ENCODE measurements at places on chromosomes 1 and 21.
A peak's percentile ranks its signal among the peaks of the same experiment; 100 is the strongest.

- no peak for DNase-seq
Observed at GRCh38 chr21:45965084-45965809, 16.3 kb upstream of the COL6A1 start.

DNA sequence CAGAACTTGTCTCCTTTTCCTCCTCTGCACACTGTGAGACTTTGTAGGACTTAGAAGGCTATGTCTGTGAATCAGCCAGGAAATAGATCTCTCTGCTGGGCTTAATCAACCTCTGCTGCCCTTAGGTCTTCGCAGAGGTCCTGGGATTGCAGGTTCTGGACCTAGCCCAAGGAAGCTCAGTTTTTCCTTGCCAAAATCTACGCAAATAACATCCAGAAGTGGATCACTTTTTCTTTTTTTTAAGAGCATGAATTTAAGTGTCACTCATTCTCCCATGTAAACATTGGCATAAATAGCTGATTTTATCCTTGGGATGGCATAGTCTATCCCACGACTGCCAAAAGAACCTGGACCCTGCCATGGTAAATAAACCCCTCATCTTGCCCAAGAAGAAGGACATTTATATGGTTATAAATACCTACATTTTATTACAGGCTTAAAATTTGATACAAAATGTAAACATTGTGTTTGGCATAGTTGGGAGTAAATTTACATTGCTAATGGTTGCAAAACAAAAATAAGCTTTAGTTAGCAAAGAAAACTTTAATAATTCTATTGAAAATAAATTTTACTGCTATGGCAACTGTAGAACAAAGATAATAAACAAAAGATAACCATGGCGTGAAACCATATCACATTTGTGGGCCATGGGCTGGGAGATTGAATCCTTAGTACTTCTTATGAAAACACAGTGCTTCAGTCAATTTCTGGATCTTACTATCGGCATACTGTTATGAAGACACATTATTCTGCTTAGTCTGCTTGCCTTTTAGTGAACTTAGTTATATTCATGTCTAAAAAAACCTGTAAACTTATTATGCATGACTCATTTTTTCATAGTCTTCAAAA, 24.5 kb upstream of the DISC1 start:
- no peak for DNase-seq

GRCh38 chr1:155974208-155975115, 3.9 kb downstream of the ARHGEF2 start:
- DNase-seq = no peak

DNA sequence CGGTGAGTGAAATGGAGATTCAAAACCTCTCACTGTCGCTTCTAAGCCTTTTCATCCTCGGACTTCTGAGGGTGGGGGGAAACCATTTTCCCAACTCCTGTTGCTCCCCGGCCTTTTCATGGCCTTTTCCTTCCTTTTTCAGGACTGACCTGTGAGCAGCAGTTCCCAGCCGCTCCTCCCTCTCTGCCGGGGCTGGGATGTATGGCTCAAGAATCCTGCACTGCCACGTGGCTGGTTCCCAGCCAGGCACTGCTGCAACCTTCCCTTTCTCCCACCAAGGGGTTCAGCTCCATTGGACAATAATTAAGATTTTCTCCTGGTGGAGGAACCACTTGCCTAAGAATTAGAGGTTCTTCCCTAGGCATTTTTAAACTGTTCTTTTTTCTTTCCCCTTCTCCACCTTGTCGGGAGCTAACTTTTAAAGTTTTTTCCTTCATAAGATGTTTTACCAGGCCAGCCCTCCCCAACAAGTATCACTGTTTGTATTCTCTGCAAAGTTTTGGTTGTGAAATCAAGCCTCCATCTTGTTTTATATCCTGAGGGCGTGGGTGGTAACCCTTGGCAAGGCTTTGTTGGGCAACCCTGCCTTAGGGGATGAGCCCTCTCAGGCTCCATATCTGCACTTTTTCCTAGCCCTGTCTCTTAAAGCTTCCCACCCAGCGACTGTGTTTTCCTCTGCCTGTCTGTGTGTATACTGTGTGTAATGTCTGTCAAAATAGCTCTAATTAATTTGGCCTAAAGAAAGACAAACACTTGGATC, 1166.6 kb upstream of the ADGRL2 start:
- no peak for DNase-seq

- no peak for DNase-seq
Observed at GRCh38 chr1:36728051-36728450, 245.3 kb upstream of the CSF3R start.

DNA sequence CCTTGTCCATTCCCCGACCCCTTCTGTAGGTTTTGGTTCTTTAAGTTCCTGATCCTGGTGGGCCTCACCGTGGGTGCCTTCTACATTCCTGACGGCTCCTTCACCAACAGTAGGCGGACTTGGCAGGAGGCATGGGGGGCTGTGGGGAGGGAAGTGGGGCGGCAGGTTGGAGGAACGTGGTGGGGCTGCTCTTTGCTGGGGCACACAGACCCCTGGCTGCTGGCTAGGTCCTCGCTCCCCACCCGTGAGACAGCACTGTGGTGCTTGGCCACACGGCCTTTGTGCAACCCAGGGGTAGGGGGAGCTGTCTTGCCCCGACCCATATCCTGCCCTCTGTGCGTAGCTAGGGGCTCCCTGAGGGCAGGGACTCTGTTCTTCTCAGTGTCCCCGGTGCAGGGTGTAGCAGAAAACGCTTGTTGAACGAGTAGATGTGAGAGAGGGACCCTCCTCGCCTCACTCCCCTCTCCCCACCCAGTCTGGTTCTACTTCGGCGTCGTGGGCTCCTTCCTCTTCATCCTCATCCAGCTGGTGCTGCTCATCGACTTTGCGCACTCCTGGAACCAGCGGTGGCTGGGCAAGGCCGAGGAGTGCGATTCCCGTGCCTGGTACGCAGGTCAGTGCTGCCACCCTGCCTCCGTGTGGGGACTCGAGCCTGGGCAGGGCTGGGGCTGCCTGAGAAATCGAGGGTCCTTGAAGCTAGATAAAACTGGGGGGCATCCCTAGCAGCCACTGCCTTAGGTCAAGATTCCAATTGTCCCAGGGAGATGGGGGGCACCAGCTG, 12.5 kb downstream of the SERINC2 start:
- DNase-seq = no peak

- no peak for DNase-seq
Observed at GRCh38 chr1:112237983-112238545, 157.9 kb upstream of the CTTNBP2NL start.

DNA sequence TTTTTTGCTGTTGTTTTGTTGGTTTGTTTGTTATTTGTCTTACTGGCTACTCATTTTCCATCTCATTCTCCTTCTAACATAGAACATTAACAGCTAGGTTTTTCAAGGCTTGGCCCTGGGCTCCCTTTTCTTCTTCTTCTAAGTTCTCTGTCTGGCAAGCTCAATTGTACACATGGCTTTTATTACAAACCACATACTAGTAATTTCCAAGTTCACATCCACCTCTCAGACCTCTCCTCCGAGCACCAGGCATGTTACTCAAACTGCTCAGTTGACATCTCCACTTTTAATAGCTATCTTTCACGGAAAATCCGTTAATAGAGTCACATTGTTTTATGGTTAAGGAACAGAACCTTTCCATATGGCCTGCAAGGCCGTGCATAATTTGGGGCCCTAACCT, 736.9 kb upstream of the ADAMTS5 start:
- DNase-seq = no peak

DNA sequence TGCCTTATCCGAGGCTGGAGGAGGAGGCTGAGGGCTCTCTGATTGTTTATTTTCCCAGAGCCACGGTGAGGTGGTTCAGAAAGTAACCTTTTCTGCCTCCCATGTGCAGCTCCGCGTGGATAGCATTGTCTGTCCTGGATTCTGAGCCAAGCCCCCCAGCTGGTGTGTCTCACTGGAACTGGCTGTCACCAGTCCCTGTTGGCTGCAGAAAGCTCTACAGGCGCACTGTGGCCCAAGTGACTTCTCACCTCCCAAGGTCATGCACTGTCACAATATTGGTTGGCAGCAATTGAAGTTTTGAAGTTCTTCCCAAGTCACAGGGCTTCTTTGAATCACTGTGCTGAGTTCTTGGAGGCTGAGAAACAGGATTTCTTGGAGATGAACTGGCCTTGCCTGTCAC, 8.2 kb downstream of the BMP8A start:
- no peak for DNase-seq

DNA sequence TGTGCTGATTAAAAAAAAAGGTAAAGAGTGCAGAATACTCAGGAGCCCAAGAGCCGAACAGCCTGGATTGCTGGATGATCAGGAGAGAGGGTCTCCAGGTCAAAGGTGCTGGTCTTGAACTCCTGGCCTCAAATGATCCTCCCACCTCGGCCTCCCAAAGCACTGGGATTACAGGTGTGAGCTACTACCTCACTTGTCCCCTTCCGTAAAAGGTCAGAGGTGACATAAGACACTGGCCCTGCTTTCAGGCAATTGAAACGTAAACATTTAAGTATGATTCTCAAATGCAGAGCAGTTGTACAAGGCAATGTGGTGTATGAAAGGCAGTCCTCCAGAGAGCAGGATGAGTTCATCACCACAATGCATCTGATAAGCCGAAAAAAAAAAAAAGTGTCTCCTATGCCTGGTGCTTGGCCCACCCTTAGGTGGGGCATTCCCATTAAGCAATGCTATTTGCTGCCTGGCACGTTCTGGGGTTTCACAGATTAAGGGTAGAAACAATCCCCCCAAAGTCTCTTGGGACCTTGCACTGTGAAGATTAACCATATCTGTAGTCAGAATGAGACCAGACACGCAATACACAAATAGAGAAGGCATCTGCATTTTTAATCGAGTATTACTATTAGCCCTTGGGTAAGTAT, 47.7 kb downstream of the PARP1 start:
- no peak for DNase-seq

DNA sequence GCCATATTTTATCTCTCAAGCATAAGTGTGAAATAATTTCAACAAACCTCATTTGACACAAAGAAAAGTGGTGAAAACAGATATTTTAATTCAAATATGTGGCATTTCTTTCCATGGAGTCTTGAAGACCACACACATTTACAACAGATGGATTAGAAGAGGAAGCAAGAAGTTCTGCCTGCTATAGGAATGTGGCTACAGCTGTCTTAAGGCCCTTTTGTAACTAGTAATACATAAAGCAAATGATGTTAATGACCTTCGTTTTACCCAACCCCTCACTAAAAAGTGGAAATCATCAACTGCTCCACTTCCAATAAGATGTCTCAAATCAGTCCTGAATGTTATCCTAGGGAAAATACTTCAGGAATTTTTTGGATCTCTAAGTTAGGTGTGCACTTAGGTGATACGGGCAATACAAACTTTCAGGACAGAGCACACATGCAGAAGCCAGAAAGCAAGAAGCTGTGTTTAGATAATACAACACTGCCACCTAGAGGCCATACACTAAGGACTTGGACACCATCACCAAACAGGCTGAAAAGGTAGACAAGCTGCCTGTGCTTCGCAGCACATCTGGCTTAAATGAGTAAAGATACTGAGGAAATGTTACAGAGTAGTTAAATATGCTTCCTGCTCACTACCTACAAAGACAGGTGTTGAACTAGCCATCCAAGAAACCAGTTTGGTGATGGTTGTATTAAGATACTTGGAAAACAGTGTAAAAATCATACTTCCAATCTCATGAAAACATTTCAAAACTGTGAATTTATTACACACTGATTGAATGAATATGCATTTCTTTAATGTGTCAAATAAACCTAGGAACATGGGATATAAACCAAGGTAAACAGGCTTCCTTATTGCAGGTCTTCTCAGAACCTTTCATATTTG, 24.4 kb downstream of the RRAGC start:
- peak; percentile 42 for DNase-seq

- no peak for DNase-seq
Observed at GRCh38 chr1:62613890-62614289, 16.6 kb downstream of the ANGPTL3 start.

- no peak for DNase-seq
Observed at GRCh38 chr1:87956072-87956471, 627.4 kb downstream of the LMO4 start.

GRCh38 chr1:59079434-59080140, 217.3 kb upstream of the FGGY start:
- peak; percentile 3 for DNase-seq

DNA sequence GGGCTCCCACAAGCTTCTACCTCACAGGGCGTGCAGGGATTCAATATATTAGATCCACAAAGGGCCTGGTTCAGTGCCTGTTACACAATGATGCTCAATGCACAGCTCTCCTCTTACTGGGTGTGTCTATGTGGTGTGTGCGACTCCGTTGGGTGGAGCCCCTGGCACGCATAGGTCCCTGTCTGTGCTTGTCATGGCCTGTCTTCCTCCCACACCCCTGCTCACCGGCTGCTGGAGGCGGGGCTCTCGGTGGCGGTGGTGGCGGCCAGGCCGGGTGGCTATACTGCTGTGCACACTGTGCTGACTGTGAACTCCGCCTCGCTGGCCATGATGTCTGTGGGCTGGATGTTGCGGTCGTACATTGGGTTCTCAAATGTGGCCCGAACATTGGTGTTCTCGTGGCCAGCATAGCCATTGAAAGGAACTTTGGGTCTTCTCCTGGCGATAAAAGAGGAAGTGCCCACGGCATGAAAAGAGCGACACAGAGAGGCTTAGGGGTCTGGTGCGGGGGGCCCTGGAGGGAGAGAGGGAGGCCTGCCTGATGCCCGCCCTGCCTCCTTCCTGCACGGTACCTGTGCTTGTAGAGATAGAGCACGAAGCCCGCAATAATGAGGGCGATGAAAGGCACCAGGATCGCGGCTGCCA, 46.9 kb downstream of the ZSCAN20 start:
- no peak for DNase-seq

DNA sequence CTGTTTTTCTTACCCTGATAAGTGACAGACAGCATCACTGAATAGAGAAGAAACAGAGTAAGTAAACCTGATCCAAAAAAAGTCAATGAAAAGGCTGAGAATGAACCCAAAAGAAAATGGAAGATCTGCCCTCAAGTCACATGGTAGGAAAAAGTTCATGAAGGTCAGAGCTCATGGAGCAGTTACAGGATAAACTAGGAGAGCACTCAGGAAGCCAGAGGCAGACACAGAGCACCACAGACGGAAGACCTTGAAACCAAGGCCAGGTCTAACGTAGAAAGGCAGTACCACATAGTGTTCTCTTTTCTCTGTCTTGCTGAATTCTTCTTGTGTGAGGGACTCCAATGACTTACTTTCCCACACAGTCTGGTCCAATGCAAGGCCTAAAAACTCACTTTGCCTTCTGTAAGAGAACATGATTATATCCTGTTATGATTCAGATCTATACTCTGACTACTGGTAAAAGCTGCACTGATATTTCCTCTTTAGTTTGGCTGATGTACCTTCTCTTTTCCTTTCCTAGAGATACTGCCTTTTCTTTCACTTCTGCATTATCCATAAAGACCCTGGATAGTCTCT, 40.8 kb downstream of the RTCA start:
- no peak for DNase-seq

GRCh38 chr1:70495370-70495769, 84.3 kb downstream of the CTH start:
- DNase-seq = no peak

GRCh38 chr1:241990040-241990439, 8.9 kb downstream of the MAP1LC3C start:
- DNase-seq = no peak

- no peak for DNase-seq
Observed at GRCh38 chr1:247721222-247721621, 4.8 kb upstream of the OR6F1 start.

- no peak for DNase-seq
Observed at GRCh38 chr21:45415943-45416611, 11.1 kb downstream of the COL18A1 start.

Data from activated CD4-positive, alpha-beta T cell treated with anti-CD3 and anti-CD28 coated beads for 48 hours (primary cell).